NCI-H524 treated with DMSO at 0.1 percent for 48 hours (cell line): ENCODE measurements at places on chromosomes 16 and 17.

- DNase-seq = no peak
Measured at GRCh38 chr17:18182110-18182977, 1.3 kb upstream of the ALKBH5 start.

DNA sequence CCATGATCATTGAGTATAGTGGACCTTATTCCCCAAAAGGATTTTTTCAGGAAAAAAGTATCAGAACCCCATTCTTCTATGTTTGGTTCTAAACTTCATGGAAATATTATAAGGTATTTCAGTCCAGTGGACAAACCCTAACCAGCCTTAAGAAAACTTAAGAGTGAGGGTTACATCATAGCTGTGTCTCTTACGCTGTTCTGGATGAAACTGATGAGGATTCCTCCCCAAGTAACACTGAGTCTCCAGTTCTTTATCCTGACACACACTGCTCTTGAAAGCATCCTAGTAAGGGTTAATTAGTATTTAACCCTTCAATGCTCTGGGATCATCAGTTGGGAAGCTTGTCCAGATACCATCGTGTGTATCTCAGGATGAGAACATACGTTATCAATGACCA is 5.0 kb downstream of the LYRM1 start:
- no peak for DNase-seq

GRCh38 chr17:9286434-9286833 is 265.1 kb downstream of the NTN1 start:
- DNase-seq = no peak

GRCh38 chr17:8503807-8504206 is 68.1 kb downstream of the NDEL1 start:
- DNase-seq = no peak

DNA sequence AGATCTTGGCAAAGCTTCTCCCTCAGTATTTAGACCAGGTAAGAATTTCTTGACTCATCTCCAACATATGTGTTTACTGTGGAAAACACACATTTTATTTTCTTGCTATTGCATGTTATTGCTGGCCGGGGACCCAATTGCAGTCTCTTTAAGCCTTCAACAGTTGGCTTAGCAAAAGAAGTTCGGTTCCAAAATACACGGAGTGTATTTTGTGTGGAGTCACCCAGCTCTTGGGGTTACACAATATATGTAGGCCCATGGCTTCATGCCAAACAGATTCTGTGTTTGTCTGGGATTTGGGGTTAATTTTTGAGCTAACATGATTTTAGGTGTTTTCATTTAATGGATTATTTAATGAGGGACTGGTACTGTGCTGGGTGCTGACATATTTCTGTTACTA is 4.0 kb downstream of the ALDH3A2 start:
- DNase-seq = no peak

DNA sequence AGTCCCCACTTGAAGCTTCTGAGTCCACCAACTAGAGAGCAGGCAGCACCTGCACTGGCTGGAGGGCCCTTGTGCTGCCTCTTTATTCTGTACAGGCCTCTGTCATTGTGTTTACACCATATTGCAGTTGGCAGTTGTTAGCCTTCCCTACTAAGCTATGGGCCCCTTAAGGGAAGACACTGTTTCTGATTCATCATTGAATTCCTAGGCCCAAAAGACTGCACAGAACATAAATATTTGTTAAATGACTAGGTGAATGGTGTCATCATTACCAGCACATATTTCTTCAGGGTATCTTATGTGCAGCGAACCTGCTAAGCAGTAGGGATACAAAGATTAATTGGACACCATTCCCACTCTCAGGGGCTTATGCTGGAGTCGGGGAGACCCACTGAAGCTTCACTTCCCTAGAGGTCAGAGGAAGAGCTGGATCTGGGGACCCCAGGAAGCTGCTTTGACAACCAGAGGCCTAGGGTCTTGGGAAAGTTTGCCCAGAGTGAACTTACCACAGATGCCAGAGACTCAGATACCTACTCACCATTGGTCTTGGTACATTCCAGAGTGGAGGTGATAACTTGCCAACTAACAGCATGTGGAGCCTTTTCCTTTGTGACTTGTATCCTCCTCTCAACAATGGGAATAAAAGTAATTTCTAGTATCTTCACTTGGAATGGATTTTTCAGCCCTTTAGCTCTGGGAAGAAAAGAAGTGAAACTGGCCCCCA is 28.7 kb upstream of the DDX52 start:
- DNase-seq = no peak

GRCh38 chr17:74803971-74804370 is 27.8 kb upstream of the NAT9 start:
- DNase-seq = no peak

DNA sequence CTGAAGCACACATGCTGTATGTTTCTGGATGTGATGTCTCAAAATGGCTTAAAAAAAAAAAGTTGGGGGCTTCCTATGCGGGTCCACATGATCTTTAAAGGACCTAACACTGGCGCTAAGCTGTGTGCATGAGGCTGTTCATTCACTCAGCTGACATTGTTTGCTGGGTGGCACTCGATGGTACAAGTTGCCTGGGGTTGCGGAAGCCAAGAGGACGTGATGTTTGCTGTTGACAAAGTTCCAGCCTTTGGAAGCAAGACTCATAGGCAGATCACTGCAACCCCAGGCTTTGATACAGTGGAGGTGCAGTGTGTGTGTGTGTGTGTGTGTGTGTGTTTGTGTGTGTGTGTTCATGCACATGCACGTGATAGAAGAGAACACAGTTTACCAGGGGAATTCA is 29.5 kb upstream of the DNAI2 start:
- DNase-seq = no peak

DNA sequence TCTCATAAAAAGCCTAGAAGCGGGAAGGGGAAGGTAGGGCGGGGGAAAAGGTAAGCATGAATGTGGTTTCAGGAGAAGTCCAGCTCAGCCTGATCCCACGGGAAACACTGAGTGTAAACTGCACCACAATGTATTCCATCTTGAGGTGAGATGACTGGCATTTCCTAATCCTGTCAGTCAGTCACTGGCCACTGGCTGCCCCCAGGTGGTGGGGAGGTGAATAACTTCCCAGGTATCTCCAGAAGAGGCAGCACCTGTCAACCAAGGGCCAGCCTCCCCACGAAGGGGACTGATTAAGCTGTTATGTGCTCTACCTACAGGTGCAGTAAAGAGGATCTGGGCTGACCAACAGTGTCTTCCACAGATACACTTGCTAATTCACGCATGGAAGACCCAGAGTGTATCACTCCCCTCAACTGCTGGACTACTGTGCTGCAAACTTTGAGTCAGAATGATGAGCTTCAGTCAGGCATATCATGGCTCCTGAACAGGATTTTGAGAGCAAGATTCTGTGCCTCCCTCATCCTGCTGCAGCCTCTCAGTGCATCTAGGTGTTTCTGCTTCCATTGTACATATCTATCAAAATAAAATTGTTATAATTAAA is 108.5 kb upstream of the CCL2 start:
- no peak for DNase-seq

- DNase-seq = no peak
Measured at GRCh38 chr17:42849451-42850181, 1.4 kb upstream of the AOC3 start.

DNA sequence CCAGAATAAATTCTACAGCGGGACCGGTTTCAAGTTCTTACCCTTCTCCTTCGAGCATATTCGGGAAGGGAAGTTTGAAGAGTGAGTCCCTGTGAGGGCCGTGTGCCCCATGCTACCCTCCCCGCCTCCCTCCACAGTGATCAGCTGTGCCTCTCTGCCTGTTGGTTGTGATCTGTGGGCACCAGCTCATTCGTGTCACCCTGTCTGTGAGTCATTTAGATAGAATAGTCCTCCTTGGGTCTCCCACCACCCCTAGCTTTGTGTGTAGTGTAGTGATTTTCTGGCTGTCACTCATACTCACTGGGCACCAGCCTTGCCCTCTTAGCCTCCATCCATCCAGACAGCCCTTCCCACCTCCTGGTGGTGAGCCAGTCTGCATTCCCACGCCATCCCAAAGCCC is 15.0 kb upstream of the NAGLU start:
- no peak for DNase-seq

DNA sequence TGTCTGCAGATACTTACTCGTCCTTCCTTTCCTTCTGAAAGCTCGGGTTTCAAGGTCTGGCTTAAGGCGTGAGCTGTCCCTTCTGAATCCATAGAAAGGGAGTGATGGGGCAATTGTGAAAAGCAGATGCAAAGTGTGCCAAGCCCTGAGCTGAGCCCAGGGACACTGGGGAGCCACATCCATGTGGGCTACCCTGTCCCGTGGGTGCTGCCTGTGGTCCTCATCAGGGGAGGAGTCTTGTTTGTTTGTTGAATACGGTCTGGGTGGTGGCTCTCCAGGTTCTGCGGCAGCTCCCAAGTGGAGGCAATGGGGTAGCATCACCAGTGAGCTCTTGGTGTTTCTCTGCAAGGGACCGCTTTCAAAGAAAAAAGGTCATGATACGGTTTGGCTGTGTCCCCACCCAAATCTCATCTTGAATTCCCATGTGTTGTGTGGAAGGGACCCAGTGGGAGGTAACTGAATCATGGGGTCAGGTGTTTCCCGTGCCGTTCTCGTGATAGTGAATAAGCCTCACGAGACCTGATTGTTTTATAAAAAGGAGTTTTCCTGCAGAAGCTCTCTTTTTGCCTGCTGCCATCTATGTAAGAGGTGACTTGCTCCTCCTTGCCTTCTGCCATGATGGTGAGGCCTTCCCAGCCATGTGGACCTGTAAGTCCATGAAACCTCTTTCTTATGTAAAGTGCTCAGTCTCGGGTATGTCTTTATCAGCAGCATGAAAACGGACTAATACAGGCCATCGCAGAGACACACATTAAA is 1.0 kb upstream of the ALG1 start:
- no peak for DNase-seq

GRCh38 chr17:81909966-81910839 is 996 bp downstream of the PCYT2 start:
- no peak for DNase-seq

GRCh38 chr17:10352893-10353292 is 19.9 kb downstream of the MYH13 start:
- DNase-seq = no peak
